ENCODE measurements at places on chromosomes 5 and 9.

DNA sequence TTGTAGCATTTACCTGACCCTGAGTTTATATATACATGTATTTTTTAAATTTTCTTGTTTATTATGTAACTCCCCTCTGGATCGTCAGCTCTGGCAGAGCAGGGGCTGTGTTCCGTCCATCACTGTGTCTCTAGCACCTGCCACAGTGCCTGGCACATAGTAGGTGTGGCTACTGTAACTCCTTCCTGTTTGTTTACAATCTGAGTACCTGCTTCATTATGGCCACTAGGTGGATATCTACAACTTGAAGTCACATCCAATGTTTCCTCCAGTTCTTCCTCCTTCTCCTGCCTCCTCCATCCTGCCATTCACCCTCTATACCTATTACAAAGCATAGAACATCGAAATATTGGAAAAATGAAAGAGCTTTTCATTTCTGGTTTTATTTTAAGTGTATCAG lies 14.2 kb upstream of the PPP1R2B start:
- DNase-seq: no peak

- DNase-seq: no peak
These were observed 36.3 kb upstream of the STX17 start for GRCh38 chr9:99870126-99870525.

DNA sequence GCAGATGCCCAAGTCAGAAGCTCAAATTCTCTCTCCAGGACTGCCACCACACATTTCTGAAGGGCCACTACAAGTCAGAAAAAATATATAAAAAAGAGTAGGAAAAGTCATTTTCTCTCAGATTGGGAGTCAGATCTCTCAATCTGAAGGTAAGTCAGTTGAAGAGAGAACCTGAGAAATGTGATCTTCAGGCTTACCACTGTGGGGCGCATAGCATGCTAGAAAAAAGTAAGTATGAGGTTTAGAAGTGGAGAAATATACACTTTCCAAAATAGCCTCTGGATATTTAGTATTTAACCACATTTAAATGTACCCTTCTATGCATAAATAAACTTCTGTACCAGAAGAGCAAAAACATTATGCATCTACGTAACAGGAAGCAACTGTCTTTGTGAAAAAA lies 800.7 kb upstream of the CTNND2 start:
- no peak for DNase-seq

DNA sequence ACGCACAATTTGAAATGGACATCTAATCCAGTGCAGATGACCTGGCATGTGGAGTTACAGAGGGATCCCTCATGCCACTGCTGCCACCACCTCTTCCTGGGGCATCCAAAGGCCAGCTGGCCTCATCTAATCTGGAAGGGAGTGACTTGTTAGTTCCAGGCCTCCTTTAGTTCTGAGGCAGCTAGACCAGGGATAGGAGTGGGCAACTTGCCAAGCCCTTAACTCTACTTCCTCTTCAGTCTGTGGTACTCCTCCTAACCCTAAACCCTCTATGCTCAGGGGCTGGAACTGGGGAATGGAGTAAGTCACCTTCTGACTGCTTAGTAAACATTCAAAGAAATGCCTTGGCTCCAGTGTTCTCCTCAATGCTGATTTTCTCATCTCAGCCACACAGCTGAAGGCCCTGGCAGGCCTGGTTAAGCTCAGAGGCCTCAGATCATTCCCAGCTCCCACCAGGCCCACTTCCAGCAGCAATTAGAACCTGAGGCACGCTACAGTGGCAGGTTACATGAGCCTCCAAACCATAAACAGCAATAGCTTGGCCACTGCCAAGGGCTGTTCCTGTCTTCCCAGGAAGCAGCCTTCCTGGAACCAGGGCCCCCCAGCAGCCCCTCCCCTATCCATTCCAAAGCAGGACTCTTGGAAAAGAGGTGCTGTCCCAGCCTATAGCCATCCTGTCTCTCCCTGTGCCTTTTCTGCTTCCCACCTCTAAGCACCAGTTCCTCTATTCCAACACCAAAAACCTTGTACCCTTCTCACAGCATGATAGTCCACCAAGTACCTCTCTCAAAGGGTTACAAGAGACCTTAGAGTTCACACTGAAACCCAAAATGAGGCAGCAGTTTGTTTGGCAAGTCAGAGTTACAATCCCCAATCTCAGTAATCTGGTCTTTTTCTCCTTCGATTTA lies 2.0 kb downstream of the EIF4EBP3 start:
- DNase-seq: no peak

GRCh38 chr5:42756606-42757601 lies at the start of gene CCDC152:
TSS of gene CCDC152 (plus strand) at chr5:42756818. CDS start at chr5:42759122, 2,304 bp downstream.
- no peak for DNase-seq

- no peak for DNase-seq
These were observed 6.0 kb upstream of the PUM3 start for GRCh38 chr9:2849941-2850340.

All from substantia nigra (tissue), 51 donors.